ENCODE measurements at places on chromosomes 5 and 9.

DNA sequence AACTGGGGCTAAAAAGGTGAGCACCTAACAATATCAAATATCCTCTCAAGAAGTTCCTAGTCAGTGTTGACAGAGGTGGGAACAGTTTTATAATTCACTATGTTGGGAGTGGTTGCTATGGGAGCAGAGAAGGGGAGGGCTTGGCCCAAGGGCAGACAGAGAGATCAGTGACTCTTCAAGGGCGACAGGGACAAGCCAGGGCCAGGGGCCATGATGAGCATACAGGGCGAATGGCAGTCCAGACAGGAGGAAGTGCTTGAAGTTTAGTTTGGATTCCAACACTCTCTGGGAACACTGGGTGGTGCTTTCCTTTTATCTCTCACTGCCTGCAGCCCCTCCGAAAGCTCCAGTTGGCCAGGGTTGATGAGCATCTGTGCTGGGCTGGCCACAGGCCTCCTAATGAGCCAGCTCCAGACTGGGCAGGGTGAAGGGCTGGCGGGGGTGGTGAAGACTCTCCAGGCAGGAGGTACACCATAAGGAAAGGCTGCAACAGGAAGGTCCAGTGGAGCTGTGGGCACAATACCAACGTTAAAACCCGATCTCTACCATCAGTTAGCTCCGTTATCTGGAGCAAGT, 111.3 kb downstream of the TMEM174 start:
- DNase-seq = no peak

DNA sequence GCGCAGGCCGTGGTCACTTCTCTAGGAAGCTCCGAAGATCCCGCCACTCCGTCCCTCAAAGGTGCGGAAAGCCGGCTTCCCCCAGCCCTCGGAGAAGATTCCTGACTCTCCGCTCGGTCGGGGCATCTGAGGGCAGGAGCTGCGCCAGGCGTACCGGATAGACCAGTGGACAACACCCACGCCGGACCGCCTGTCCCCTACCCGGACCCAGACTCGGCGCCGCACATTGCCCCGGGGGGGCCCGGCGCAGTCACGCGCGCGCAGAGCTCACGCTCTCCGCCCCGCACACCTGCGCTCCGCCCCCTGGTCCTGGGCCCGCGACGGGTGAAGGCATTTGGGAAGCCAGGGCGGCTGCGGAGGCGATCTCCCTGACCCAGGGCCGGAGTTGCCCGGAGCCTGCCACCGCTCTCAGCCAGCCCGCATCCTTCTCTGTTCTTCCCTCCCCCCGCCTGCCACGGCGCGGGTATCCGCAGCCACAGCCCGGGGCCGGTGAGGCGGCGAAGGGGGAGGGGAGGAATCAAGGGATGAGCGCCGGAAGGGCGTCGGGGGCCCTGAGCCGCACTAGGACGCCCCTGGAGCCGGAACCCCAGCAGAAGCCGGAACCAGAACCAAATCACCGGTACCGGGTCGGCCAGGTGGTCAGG, 448 bp downstream of the RELL2 start:
- peak; percentile 38 for DNase-seq

GRCh38 chr9:85067792-85068191, 398.3 kb downstream of the NTRK2 start:
- DNase-seq = no peak

DNA sequence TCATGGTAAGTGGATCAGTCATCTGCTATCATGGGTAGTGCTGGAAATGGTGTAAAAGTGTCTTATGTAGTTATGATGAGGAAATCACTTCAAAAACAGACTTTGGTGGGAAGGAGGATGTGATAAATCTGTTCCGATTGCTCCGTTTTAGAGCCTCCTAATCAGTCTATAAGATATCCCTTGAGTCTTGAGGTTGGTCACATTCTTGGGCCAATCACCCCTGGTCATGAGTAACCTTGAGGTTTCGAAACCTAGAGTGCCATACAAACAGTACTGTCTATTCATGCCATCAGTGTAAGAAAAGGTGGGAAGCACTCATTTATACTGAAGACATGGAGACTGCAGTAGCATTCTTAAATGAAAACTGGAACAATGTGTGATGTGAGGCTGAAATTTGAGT, 45.8 kb downstream of the LRRTM2 start:
- no peak for DNase-seq

DNA sequence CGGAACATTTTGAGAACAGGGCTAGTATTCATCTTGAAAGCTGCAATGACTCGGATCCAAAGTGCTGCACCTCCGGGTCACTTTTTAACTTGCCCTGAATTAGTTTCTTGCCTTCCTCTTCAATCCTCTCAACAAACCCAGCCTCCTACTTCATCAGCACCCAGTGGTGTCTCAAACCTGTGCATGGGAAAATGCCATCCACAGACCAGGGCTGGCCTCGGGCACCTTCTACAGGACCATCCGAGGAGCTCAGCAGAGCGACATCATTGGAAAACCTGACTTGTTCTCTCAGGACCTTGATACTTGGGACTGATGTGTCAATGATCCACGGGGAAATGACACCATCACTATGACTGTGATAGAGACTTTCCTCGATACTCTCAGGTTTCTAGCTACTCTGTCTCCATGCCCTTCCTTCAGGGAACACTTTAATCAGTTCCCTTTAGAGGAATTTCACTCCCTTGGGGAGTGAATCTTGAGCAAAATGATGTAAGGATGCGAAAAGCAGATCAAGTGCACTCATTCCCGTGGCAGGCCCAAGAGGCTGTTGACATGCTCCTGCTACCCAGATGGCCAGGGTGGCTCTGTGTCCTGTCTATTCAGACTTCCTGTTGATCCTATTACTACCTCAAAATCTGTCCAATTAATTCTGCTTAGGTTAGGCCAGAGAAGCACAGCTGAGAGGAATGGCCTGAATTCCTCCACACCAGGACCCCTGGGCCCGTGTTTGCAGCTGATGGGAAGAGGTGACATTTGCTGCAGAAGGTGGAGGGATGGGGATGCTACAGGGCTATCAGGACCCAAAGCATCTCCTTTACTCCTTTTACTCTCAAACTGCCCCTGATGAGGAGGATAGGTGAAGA, 96.5 kb upstream of the SLC25A48 start:
- DNase-seq = no peak

GRCh38 chr9:84856181-84856632, 186.7 kb downstream of the NTRK2 start:
- DNase-seq = no peak

DNA sequence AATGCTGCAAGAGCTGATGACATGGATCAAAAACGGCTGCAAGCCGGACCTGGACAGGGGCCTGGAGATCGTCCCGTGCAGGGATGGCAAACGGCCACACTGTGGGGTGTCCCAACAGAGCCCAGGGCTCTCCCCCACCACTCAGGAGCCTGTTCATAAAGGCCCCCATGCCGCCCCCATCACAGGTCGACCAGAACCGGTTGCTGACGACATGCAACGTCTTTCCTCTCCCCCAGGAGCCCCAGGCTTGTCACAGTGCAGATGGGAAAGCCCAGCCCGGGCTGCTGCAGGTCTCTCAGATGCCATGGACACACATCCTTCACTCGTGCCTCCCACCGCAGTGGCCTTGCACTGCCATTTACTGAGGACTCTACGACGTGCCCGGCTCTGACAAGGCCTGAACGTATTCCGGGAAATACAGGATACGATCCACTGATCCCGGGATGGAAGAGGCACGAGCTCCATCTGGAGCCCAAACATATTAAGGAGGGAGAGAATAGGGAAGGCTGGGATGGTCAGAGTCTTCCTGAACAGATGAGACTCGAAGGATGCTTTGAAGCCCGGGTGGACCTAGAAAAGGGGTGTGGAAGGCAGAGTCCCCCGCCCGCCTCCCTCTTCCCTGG, 76.5 kb upstream of the SARDH start:
- DNase-seq = no peak

DNA sequence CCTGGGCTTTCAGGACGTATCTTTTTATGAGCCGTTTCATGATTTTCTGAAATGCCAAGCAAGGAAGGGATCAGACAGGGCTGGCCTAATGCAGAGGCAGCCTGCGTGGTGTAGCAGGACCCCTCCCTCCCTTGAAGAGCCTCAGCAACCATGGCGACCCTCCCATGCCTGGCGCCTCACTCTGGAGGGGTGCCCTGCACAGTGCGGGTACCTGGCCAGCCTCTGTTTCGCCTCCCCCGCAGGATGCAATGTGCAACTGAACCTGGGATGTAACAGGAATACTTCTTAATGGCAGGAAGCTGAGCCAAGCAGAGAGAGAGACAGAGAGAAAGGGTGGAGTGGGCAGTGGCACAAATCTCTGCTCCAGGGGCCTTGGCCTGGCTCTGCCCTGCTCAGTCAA, 23.3 kb upstream of the SMIM32 start:
- DNase-seq = no peak

DNA sequence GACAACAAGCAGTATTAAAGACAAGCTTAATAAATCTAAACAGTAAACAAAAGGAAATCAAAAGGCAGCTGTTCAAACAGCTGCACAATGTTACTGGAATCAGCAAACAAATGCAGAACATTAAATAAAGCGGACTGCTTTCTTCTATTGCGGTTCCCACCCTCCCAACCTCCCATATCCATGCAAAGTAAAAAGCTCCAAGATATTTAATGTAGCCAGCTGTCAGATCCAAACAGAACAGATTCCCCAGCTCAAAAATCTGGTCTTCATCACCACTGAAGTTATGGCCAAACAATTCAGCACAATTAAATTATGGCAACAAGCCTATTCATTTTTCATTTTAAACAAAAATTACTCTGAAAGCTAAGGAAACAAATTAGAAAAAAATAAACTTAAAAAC, 75.9 kb downstream of the SLC38A9 start:
- no peak for DNase-seq

- no peak for DNase-seq
Measured at GRCh38 chr9:18275313-18275990, 198.5 kb upstream of the ADAMTSL1 start.

- peak; percentile 26 for DNase-seq
Measured at GRCh38 chr9:93451849-93452709, 594 bp downstream of the FAM120A start.

DNA sequence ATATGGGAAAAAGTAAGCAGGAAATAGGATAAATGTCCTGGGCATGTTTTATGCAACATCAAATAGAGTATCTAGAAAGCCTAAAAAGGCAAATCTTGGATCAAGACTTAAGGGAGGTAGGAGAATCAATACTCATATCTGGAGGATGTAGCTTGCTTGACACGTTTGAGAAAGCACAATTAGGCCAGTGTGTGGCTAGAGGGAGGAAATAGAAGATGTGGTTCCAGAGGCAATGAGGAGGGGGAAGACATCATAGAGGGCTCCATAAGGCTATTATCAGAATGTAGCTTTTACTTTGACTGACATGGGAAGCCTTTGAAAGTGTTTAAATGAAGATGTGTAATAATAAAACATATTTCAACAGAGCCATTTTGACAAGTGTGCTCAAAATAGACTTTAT, 200.7 kb upstream of the CDH12 start:
- no peak for DNase-seq

DNA sequence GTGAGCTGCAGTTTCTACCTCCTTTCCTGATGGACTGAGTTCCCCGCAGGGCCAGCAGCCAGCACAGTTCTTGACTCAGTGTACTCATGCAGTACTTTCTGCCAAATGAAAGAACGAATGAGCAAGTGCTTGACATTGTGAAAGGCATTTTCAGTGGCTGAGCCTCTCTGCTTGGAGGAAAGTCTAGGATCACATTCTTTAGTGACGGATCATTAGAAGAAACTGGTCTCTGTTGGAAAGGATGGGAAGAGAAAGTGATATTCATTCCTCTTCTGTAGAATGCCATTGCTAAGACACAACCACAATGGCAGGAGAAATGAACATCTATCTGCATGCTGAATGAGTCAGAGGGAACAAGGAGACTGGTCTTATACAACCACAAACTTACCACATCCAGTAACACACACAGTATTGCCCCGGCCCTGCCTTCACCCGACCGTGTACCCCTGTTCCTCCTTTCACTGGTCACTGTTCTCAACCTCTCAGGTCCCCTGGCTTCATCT, 206.9 kb downstream of the CRB2 start:
- DNase-seq = no peak

DNA sequence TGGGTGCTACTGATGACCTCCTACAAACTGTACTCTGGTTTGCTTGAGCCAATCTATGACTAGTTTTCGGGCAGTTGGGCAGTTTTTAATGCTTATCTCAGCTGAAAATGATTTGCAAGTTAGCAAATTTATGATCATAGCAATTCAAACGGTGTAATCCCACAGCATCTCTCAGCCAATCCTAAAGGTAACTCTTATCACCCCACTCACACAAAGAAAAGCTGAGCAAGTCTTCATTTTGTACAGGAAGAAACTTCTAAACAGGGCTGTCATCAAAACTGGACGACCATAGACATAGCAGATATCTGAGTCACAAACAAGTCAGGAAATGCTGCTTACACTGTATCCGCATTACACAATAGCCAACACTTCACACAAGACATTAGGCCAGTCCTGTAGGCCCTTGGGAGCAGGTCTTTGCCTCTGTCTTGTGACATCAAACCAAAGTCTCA, 2.6 kb upstream of the ENC1 start:
- DNase-seq = no peak

DNA sequence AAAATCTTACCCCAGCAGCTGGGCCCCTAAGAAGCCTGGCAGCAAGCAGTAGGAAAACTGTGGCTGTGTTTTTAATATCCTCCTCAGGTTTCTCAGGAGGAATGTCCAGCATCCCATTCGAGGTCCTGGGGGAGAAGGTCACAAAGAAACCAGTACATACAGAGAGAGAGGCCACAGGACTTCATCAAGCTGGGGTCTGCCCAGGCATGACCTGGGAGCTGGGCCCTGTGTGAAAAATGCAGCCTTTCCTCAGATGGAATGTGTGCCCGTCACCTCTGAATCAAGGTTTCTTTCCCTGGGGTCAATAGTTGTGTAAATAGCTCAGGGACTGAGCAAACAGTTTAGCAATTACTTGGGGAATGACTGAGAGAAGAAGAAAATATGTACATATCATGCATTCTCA, 33.9 kb upstream of the RAD23B start:
- DNase-seq = no peak

DNA sequence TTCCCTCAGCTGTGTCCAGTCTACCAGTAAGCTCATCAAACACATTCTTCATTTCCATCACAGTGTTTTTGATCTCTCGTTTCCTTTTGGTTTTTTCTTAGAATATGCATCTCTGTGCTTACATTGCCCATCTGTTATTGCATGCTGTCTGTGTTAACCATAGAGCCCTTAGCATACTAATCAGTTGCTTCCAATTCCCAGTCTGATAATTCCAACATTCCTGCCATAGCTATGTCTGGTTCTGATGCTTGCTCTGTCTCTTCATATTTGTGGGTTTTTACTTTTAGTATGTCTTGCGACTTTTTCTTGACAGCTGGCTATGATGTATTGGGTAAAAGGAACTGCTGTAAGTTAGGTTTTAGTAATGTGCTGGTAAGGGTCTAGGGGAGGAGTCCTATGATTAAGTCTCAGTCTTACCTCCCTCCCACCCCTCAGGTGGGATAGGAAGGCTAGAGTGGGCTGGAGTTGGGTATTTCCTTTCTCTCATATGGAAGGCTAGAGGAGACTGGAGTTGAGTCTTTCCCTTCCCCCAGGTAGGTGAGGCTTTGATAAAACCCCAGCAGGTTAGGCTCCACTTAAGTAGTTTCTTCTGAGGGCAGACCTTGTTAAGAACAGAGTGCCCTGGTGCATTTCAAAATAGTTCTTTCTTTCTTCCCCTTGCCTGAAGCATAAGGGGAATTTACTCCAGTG, 99.1 kb upstream of the RASGRF2 start:
- no peak for DNase-seq

- DNase-seq = no peak
Measured at GRCh38 chr9:28207657-28208056, 634.4 kb upstream of the C9orf72 start.

GRCh38 chr5:112908854-112909253, 13.2 kb downstream of the REEP5 start:
- no peak for DNase-seq

All from substantia nigra (tissue), 51 donors.